ENCODE measurements at places on chromosomes 5 and 9.

DNA sequence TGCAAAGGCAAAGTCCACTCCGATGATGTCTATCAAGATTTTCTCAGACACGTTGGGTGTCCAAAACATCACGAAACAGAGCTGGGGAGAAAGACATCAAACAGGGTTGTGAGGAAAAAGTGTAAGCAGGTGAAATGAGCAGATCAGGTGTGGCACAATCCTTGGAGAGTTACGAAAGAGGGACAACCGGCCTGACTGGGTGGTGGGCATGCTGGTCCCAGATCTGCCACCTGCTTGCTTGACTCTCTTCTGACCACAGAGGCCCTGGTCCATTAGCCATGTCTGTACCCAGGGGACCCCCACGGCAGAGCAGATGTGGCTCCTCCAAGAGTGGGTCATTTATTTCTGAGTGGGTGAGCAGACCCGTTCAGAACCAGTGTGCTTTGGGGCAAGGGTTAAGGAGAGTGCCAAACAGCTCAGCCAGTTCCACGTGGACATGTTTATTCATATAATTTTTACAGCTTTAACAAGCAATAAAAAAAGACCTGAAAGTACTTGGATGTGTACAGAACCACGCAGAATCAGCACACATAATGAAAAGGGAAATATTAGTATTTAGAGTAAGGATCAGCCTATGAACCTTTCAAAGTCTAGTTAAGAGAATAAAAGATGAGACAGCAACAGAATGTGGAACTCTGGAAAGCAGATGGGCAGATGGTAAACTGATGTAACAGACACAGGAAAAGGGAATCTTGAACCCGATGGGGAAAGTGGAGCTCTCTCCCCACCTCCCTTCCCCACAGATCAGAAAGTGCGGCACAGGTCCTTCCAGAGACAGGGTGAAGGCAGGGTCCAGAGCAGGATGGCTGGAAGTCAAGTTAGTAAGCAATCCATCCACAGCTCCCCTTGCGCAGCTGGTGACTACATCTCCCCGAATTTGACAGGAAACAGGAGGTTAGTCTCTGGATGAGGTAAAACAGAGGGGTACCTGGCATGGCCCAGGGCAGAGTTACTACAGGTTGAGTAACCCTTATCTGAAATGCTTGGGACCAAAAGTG, 52.5 kb downstream of the OTULIN start:
- no peak overlapping the region for H3K4me3 ChIP-seq
- H3K36me3 ChIP-seq, result peaks cover 13% of the 10 kb centered on the region
- no peaks in the 10 kb centered on the region for H3K27me3 ChIP-seq
- H3K4me1 ChIP-seq, result peaks cover 6% of the 10 kb centered on the region
- no peak overlapping the region for H3K27ac ChIP-seq

- H3K4me3 ChIP-seq, result no peak overlapping the region
- no peak for DNase-seq
- peaks cover 1% of the 10 kb centered on the region for H3K4me1 ChIP-seq
- no peak overlapping the region for H3K27ac ChIP-seq
These were observed 36.7 kb downstream of the NFIB start for GRCh38 chr9:14277244-14277643.

DNA sequence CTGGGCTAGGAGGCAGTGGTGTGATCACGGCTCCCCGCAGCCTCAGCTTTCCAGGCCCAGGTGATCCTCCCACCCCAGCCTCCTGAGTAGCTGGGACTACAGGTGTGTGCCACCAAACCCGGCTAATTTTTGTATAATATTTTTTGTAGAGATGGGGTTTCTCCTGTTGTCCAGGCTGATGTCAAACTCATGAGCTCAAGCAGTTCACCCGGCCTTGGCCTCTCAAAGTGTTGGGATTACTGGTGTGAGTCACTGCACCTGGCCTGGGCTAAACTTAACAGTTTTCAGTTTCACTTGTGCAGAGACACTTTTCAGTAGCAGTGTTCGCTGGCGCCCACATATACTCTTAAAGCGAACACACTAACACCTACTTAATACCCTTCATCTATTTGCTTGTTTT, 205.6 kb upstream of the ZNF608 start:
- H3K36me3 ChIP-seq, result no peaks in the 10 kb centered on the region
- peaks cover 4% of the 10 kb centered on the region for H3K4me1 ChIP-seq
- H3K27ac ChIP-seq, result no peak overlapping the region
- H3K4me3 ChIP-seq, result no peak overlapping the region
- DNase-seq, result no peak
- H3K27me3 ChIP-seq, result no peaks in the 10 kb centered on the region

GRCh38 chr9:105067895-105068580, 140.1 kb upstream of the ABCA1 start:
- peaks cover 4% of the 10 kb centered on the region for H3K4me1 ChIP-seq
- H3K27ac ChIP-seq, result no peak overlapping the region
- no peaks in the 10 kb centered on the region for H3K36me3 ChIP-seq
- H3K27me3 ChIP-seq, result no peaks in the 10 kb centered on the region
- DNase-seq, result no peak

DNA sequence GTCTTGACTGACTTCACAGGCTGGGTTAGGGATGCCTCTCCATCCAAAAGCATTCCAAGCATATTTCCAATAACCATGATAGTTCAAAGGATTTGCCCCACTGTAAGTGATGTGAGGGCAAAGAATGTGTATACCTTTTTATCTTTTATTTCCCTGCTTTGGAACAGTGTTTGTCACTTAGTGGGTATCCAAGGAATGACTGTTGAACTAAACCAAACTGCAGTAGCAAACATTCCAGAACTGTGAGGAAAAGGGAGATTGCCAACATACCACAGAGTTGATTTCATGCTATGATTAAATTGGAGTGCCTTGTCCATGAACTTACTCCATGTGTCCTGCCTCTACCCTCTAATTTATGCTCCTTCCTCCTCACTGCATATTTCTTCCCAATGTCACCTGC, 400.0 kb downstream of the KIAA0825 start:
- peaks cover 4% of the 10 kb centered on the region for H3K36me3 ChIP-seq
- no peak overlapping the region for H3K4me3 ChIP-seq
- DNase-seq, result no peak
- H3K4me1 ChIP-seq, result peaks cover 13% of the 10 kb centered on the region
- no peak overlapping the region for H3K27ac ChIP-seq
